Kasumi-1 (cell line): ENCODE measurements at places on chromosomes 2 and 18.
A peak's percentile ranks its signal among the peaks of the same experiment; 100 is the strongest.

GRCh38 chr2:203873461-203873860 lies 5.9 kb downstream of the CTLA4 start:
- no peak for DNase-seq

DNA sequence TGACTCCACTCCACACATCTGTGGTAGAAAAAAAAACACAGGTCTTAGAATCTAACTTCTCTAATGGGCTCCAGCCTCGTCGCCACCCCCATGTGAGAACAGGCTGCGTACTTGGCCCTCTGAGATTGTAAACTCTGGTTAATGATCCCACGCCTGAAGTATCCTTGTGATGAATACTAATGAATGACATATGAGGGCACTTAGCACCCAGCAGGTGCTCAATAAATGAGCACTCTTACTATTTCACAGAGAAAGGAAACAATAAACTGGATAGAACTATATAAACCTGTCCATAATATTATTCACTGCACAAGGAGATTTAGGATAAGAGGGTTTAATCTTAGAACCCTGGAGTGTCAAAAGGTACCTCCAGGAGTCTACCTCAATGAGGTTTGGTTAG lies 310.1 kb upstream of the HNRNPA3 start:
- no peak for DNase-seq

DNA sequence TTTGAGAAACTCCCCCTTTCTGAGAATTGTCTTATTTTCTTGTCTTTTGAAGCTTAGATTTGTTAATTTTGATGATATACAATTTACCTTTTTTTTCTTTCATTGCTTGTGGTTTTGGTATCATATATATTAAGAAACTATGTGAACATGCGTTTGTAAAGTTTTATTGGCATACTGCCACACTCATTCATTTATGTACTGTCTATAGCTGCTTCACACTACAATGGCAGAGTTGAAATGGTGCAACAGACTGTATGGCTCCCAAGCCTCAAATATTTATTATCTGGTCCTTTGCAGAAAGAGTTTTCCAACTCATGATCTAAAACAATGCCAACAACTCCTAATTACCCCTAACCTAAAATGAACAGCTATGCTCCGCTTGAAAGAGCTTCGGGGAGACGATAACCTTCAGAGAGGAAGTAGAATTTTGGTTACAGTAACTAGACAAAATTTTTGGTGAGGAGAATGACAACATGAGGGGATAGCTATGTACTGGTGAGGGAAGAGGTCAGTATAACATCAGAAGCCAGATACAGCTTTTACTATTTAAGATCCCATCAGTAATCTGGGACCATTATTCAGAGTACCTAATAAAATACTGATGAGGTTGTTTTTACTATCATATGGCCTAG lies 16.1 kb downstream of the PPP3R1 start:
- DNase-seq: peak; percentile 27

DNA sequence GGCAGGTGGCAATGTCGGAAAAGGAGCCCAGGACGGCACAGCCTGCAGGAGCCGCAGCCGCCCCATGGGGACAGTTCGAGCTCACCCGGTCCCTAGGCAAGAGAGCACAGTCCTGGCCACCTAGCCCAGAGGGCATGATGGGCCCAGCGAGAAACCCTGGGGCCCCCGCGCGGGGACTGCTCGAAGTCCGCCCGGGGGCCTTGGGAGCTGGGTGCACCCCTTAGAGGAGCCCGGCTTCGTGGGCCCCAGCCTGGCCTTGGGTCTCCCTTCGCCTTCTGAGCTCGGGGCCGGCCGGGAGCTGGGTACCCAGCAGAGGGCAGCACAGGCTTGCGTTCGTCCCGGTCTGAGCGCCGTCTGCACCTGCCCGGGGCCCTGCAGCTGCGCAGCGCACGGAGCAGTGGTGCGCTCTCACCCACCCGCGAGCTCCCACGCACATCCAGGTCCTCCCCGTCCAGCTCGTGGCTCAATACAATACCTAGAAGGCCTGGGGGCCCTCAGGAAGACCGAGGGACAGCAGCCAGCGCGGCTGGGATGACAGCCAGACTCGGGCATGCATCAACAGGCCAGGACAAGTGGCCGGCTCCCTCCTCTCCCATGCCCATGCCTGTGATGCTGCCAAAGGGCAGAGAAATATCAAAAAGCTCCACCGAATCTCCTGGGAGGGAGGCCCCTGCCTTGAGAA lies 96.2 kb upstream of the ZNF532 start:
- DNase-seq: peak; percentile 52

- DNase-seq: no peak
Measured at GRCh38 chr2:67879586-67880290, 183.1 kb downstream of the C1D start.

GRCh38 chr18:49321797-49322461 lies 138.5 kb downstream of the DYM start:
- no peak for DNase-seq

- no peak for DNase-seq
Measured at GRCh38 chr2:191114403-191114886, 36.3 kb downstream of the STAT4 start.

GRCh38 chr2:219736209-219736608 lies 108.8 kb downstream of the SLC4A3 start:
- peak; percentile 58 for DNase-seq

GRCh38 chr2:191617575-191617974 lies 60.4 kb upstream of the NABP1 start:
- DNase-seq: peak; percentile 19

DNA sequence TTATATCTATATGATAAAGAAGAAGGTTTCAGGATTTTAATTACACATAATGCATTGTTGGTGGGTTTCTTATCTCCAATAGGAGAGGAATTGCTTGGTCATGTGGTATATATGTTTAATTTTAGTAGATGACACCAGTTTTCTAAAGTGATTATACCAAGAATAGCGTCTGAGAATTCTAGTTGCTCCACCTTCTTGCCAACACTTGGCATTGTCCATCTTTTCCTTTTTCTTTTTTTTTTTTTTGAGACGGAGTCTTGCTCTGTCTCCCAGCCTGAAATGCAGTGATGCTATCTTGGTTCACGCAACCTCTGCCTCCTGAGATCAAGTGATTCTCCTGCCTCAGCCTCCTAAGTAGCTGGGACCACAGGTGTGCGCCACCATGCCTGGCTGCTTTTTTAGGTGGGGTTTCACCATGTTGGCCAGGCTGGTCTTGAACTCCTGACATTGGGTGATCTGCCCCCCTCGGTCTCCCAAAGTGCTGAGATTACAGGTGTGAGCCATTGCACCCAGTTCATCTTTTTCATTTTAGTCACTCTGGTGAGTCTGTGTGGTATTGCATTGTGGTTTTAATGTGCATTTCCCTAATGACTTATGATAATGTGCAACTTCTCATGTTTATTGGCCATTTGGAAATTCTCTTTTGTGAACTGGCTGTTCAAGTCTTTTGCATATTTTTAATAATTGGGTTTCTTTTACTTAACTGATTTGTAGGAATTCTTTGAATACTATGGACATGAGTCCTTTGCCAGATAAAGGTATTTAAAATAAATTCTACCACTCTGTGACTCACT lies 37.3 kb upstream of the ZNF512 start:
- no peak for DNase-seq

DNA sequence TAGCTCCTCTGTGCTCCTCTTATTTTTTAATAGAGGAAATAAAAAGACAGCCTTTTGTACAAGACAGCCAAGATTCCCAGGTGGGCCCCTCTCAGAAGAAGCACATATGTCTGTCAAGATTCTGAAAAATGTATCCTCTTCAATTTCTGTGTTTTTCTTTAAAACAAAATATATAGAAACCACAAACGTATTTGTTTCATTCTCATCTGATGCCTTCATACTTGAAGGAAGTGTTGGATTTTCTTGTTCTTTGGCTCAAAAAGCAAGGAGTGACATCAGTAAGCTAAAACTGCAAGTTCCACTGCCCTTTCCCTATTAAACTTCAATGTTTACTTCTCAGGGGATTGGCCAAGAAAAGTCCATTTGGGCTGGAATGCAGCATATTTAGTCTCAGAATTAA lies 193.8 kb upstream of the OSR1 start:
- no peak for DNase-seq

GRCh38 chr2:109435901-109436598 lies 177.7 kb downstream of the SEPTIN10 start:
- no peak for DNase-seq

DNA sequence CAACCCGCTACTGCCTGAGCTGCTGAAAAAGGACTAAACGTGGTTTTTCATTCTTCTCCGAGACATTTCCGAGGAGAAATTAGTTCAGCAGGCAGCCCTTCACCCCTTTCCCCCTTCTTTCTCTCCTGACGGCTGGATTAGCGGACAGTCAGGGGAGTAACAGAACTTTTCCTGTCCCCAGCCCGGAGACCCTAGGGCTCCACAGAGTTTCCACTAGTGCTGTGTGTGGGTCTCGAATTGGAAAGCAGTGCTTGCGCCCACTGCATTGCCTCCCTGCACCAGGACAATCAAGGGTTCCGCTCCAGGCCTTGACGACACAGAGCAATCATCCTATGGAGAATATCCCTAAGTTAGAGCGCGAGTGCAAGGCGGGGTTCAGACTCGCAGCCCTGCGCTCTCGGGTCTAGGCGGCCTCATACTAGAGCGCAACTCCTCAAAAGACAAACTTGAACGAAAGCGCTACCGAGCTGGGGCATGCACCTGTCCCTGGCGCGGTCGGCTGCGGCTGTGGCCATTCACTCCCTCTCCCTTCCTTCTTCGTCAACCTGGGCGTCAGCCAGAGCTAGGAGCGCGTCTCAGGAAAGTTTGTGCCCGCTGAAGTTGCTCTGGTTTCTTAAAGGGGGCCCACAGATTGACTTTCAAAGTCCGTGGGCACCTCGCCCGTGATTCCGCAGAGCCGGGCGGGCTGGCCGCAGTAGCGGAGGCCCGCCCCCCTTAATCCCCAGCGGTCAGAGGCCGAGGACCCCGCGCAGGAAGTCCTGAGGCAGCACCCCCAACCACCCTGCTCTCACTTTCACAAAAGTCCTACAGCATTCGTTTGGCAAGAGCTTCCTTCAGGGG lies 801 bp downstream of the OSR1 start:
- DNase-seq: no peak

DNA sequence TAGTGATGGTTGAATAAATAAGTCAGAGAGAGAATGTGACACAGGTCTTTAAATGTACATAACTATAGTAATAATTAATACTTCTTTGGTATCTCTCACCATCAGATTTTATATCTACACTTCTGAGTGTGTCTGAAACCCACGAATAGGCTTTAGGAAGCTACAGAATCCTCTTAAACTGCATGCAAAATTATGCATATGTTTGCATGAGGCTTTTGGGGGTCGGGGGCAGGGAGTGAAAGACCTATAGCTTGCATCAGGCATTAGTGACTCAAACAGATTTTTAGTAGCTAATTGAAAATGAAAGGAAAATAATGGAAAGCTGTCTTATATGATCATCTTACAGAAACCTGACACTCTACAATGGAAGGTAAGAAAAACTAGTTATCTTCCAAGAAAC lies 14.9 kb downstream of the LRPPRC start:
- no peak for DNase-seq

GRCh38 chr18:79882522-79883241 lies 68.8 kb downstream of the SLC66A2 start:
- no peak for DNase-seq

DNA sequence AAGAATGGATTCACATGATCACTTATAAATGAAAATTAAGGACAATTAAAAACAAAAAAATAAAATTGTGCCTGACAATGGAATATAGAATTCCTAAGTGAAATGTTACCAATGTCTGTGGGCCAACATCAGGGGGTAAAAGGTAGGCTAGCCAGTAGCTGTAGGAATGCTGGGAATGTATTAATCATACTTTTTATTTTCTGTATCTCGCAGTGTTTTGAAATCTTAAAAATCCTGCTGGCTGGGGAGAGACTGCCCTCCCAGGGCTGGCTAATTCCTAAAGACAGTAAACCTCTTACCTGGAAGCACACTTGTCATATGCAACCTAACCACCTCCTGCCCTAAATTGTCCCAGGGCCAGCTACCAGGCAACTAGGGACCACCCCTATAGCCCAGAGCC lies 69.8 kb downstream of the REV1 start:
- no peak for DNase-seq

GRCh38 chr2:165202239-165202638 lies 1.6 kb downstream of the SCN3A start:
- DNase-seq: no peak

- no peak for DNase-seq
Measured at GRCh38 chr2:161332371-161332967, 24.2 kb downstream of the PSMD14 start.

GRCh38 chr2:72211350-72211749 lies 63.7 kb upstream of the CYP26B1 start:
- no peak for DNase-seq

- DNase-seq: peak; percentile 31
Measured at GRCh38 chr2:48589170-48589767, 28.4 kb upstream of the GTF2A1L start.

DNA sequence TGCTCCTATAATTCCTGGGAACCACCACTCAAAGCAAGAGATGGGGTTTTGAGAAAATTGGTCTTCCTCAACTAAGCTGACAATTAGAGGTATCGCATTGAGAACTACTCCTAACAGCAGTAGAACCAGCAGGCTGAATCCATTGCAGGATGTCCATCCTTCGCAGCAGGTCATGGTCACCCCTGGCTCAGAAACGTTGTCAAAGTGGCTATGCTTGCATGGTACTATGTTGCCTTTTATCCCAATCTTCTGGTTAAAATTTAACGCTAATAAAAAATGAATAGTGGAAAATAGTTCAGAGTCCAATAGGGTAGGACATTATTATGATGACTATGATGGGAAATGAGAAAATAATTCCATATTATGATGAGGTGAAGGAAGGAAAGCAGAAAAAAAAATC lies at the start of gene TM4SF20:
Gene TM4SF20 (minus strand): TSS at position 212 of the 400 bp plus-strand sequence. CDS start 38 bp downstream, at position 174.
- no peak for DNase-seq
